ENCODE measurements at places on chromosomes 6 and 20. TPM values are rescaled to one million over a fixed set of nuclear protein-coding genes. Genes with fewer than 3 reads are reported as not detected.

ID4 gene
- total RNA-seq: 69.1 TPM

TCP11 gene
- total RNA-seq: 0.87 TPM

SNAI1 gene
- 7.4 TPM for total RNA-seq

CLPSL2 gene
- not detected for total RNA-seq

ADGRB3 gene
- 3.1 TPM for total RNA-seq

WFDC13 gene
- not detected for total RNA-seq

GTSF1L gene
- 7.2 TPM for total RNA-seq

PAK1IP1 gene
- 12.2 TPM for total RNA-seq

GLYATL3 gene
- not detected for total RNA-seq

All from prostate gland (tissue), 2 donors.